ENCODE measurements at places on chromosomes 11 and 22.

GRCh38 chr11:115191761-115192160, 312.5 kb downstream of the CADM1 start:
- no peak for DNase-seq

- no peak for DNase-seq
These were observed 56.3 kb downstream of the KREMEN1 start for GRCh38 chr22:29128891-29129807.

DNA sequence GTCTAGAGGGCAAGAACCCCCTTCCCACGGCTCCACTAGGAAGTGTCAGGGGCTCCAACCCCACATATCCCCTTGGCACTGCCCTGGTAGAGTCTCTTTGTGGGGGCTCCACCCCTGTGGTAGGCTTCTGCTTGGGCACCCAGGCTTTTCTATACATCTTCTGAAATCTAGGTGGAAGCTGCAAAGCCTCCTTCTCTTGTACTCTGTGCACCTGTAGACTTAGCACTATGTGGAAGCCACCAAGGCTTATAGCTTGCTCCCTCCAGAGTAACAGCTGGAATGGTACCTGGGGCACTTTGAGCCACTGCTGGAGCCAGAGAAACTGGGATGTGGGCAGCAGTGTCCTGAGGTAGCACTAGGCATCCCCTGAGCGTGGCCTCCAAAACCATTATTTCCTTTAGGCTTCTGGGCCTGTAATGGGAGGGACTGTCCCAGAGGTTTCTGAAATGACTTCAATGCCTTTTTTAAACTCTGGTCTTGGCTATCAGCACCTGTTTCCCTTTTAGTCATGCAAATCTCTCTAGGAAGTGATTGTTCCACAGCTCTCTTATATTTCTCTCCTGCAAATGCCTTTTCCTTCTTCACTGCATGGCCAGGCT, 68.4 kb downstream of the TRAF6 start:
- no peak for DNase-seq

DNA sequence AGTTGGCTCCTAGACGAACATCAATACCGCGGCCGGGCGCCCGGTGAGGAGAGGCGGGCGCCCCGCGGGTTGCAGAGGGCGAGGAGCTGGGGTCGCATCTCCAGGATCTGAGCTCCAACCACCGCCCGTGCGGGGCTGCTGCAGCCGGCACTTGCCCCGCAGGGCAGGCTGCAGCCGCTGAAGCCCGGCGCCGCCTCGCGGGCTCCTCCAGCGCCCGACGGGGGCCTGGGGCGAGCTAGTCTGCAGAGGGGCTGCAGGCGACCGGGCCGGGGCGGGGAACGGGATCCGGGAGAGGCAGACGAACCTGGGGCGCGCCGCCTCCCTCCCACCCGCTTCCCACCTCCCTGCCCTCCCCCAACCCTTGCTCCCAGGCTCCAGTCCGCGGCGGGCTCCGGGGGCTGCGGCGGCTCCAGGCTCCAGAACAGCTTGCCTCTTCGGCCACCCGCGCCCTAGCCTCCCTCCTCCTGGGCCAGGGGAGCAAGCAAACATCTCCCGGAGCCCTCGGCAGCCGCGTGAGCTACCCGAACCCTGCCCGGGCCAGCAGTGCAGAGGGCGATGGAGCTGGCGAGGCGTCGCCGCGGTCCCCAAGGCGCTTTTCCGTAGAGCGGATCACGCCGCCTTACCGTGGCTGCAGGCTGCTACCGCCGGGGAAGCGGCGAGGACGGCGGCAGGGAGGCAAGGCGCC, 802 bp downstream of the TENM4 start:
- DNase-seq = no peak

GRCh38 chr11:69636512-69637197, 4.3 kb upstream of the CCND1 start:
- DNase-seq = peak; percentile 13

- DNase-seq = peak; percentile 46
These were observed 1.3 kb downstream of the ARHGEF12 start for GRCh38 chr11:120337355-120338106.

GRCh38 chr11:112166562-112166961, 610 bp upstream of the TEX12 start:
- no peak for DNase-seq

- DNase-seq = no peak
These were observed 2.0 kb downstream of the IFT27 start for GRCh38 chr22:36773935-36774334.

- no peak for DNase-seq
These were observed 38.4 kb downstream of the ZC3H12C start for GRCh38 chr11:110131386-110132123.

- no peak for DNase-seq
These were observed 54.5 kb downstream of the IGF2 start for GRCh38 chr11:2084721-2085120.

DNA sequence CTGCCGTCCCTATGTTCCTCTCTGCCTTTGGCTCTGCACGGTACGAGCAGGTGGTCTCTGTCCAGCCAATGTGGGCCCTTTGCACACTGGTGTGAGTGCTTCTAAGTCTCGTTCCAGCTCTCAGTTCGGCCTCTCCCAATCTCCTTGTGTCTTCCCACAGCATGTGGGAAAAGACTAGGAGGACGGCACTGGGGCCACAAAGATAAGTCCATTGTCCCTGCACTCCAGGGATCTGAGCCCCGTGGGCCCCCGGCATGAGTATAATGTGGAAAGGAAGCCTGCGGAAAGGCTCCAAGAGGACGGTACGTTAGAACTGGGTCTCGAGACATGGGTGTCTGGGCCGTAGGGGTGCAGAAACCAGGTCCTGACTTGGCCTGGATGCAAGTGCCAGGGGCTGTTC, 16.4 kb downstream of the MYEOV start:
- no peak for DNase-seq

DNA sequence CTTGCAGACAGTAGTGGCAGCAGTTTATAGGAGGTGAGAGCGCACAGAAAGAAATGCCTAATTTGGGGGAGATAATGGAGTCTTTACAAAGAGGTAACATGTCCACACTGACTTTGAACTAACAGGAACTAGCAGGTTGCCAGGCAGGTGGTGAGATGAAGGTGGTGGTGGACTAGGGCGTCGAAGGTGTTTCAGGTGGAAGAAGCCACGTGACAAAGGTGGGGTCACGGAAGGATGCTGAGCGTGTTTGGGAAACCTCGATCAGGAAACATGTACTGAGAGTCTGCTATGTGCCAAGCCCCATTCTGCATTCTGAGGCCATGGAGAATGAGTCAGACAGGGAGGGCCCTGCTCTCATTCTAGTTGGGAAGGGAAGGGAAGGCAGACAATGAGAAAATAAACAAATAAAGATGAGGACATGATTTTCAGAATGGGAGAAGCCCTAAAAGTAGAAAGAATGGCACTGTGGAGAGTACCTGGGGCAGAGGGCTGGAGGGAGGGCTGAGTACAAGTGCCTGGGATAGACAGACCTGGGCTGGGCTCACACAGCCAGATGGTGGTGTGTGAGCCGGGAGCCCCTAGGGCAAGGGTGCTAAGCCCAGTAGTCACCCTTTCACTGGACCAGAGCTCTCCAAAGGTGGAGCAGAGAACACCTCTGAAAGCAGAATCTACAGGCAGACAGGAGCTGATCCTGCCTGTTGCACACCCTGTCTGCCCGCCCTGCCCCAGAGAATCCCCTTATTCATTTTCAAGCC, 16.2 kb upstream of the NNMT start:
- no peak for DNase-seq

DNA sequence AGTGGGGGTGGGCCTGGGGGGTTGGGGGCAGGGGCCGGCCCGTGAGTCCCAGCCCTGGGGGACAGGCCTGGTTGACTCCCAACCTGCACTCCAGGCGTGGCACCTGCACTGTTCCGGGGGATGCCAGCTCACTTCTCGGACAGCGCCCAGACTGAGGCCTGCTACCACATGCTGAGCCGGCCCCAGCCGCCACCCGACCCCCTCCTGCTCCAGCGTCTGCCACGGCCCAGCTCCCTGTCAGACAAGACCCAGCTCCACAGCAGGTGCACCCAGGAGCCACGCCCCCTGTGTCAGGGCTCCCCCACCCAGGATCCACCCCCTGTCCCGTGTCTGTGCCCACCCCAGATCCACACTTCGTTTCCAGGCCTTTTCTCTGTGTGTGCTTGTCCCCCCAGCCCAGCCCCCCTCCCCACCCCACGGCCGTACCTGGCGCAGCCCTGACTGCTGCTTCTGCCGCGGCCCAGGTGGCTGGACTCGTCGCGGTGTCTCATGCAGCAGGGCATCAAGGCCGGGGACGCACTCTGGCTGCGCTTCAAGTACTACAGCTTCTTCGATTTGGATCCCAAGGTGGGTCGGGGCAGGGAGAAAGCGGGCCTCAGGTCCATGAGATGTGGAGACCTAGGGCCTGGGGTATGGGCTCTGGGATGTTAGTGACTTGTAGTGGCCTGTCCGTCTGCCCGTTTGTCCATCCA, 4.8 kb downstream of the FERMT3 start:
- DNase-seq = no peak

GRCh38 chr22:19974268-19974861, 32.7 kb upstream of the TXNRD2 start:
- no peak for DNase-seq

DNA sequence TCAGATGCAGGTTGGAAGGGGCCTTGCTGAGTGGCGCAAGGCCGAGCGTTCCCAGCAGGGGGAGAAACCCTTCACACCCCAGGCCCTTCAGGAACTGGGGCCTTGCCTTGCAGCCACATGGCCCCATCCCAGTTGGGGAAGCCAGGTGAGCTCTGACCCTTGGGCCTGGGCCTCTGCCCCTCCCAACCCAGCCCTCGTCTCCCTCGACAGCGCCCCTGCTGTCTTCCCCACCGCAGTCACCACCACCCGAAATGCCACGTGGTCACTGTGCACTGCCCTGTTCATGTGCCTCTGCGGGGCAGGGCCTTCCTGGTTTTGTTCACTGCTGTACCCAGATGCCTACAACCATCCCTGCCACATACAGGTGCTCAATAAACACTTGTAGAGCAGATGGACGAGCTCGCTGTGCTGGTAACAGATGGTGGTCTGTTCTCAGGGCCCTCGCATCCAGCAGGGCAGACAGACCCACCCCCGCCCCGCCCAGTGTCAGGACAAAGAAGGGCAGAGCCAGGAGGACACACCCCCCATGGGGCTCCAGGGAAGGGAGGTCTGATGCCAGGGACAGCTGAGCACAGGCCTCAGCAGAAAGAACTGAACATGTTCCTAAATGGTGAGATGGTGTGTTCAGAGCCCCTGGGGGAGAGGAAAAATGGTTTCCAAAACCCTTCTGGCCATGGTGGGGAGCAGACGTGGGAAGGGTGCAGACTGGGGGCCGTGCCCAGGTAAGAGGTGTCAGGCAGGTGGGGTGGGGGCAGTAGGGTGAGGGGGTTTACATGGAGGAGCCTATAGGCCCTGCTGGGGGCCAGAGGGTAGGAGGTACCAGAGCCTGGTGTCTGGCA, 3.7 kb downstream of the POLR2L start:
- DNase-seq = no peak

DNA sequence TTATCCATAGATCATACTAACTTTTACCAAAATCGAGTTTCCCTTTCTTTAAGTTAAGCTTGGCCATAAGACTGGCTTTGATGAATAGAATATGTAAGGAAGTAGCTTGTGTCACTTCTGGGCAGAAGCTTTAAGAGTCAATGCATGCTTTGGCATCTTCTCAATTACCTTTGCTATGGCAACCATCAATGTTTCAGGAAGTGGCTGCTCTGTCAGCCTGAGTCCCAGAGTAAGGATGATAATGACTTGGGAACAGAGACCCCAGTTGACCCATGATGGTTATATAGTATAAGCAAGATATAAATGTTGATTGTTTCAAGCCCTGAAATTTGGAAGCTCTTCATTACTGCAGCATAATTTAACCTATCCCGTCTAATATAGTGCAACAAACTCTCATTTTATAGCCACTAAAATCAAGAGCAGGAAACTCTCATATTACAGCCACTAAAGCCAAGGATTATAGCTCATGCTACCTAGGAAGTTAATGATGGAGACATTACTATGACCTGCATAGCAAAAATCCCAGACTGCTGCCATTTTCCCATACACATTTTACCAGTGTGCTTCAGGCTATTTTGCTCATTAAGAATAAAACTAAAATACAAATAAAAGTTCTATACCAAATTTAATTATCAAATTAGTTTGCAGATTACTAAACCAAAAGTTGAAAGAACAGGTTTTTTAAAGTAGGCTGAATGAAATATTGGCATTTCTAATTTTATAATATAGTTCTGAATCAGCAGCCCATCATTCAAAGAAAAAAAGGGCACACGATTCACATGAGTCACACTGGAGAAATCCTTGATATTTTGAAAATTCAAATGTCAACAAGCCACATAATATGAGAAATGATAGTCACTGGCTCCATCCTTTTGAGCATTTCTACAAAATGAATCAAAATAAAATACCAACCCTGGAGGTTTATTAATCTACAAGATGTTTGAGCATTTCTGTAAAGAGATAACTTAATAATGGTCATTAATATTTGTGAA, 23.8 kb downstream of the FSHB start:
- no peak for DNase-seq

- DNase-seq = no peak
These were observed 95.7 kb downstream of the STIM1 start for GRCh38 chr11:3950996-3951660.

Data from hippocampal formation (tissue), 2 donors.